Stimulated activated CD4-positive, alpha-beta T cell treated with anti-CD3 and anti-CD28 coated beads, Interleukin-1b, Interleukin-23, amount 100 ng/mL, for 1 hour (primary cell): ENCODE measurements at places on chromosomes 12 and 14.

- DNase-seq = no peak
These were observed 22.2 kb upstream of the JPH4 start for GRCh38 chr14:23600806-23601205.

GRCh38 chr14:52840877-52841276 lies 49.5 kb upstream of the GNPNAT1 start:
- no peak for DNase-seq

GRCh38 chr12:98754095-98754494 lies 109.0 kb downstream of the APAF1 start:
- no peak for DNase-seq

GRCh38 chr14:52948836-52949235 lies 2.0 kb downstream of the FERMT2 start:
- no peak for DNase-seq

DNA sequence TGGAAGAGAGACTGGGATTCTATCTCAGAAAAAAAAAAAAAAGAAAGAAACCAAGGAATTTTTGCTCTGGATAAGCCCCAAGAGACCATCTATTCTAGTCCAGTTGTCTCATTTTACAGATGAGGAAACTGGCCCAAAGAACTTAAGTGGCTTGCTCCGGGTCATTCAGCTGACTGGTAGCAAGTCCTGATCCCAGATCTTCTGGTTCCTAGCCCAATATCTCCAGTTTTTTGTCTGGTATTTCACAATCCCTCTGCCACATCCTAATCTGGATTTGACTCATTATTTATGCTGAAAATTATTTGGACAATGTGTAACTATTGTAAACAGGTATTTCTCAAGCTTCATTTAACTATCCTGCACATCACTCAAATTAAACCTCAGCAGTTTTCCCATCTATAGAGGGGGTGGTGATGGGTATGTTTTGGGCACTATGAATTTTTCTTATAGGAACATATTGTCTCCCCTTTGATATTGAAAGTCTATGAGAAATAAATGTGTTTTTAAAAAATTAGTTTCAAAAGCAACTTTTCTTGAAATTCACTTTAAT lies 43.4 kb downstream of the PPP2R5E start:
- no peak for DNase-seq

DNA sequence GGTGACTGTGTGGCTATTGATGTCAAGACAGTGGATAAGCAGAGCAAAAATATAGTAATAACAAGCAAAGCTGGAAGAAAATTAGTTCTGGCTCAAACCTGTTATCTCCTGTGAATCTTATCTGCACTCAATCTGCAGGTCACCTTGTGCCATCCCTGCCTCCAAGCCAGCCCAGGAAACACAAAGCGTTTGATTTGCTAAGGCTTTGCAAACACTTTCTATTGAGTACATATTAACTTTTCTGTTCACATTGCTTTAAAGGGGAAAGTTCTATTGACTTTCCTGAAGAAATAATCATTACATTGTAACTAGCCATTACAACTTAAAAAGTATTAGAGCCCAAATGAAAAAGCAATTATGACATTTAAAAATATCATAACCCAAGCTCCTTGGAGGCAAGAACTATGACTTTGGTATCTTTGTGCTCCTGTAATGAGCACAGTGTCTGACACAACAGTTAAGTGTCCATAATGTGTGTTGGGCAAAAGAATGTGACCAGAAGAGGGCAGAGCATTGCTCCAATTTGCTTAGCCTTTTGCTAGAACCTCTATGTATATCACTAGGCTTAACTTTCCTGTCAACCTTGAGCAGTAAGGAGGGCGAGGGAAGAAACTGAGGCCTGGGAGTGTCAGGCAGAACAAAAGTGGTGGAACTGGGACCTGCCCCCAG lies 24.7 kb downstream of the SERPINA3 start:
- no peak for DNase-seq

DNA sequence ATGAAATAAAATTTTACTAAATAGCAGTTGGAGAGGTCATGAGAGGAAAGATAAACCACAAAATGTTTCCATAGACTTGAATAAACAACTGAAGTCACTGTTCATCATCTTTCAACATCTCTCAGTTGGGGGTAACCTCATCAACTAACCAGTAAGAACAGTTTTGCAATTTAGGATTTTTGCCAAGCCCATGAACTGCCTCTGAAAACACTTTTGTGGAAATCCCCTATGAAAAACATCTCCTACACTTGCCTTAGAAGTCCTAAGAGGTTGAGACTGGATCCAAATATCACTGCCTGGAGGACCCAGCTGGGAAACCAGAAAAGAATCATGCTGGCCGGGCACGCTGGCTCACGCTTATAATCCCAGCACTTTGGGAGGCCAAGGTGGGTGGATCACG lies 273.1 kb downstream of the C12orf50 start:
- DNase-seq = no peak

DNA sequence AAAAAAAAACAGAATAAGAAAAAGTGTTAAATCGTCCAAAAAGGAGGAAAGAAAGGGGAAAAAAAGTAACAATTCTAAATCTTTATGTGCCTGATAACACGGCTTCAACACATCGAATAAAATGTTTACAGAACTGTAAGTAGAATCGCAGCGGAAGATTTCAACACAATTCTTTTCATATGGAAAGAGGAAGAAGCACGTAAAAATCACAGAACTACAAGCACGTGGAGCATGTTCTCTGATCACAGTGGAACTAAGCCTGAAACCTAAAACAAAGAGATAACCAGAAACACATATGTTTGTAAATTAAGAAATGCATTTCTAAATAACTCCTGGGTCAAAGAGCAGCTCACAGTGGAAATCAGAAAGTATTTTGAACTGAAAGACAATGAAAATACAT lies 8.7 kb downstream of the CLEC7A start:
- no peak for DNase-seq

DNA sequence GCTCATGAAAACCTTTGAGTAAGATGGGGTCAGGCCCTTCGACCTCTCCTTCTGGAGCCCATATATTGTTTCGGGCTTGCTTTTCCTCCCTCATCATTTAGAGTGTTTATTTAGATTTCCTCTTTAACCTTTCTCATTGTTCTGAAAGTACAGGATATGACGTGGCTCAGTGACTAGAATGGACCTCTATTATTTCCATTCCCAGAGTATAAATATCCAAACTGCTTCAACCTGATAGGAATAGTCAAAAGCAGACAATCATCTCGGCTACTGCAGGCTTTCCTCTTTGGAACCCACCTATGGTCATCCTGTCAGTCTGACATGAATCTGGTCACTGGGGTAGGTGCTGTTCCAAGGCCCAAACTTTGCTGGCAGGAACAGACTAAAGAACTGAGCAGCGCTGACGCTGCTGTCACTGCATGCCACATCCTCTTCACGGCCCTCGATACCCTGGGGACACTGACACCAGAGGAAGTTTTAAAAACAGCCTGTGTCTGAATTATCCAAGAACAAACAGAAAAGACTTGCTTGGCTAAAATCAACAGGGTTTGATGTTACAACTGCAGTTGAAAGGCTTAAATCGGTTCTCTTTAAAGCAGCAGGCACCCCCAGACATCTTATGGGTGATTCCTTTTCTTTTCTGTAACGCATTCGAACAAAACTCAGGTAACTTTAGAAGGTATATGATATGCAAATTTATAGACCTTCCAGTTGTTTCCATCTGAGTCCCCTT lies 5.0 kb upstream of the DDX47 start:
- DNase-seq = peak; percentile 7
